Naive B cell (primary cell): ENCODE measurements at places on chromosomes 2 and 18.

DNA sequence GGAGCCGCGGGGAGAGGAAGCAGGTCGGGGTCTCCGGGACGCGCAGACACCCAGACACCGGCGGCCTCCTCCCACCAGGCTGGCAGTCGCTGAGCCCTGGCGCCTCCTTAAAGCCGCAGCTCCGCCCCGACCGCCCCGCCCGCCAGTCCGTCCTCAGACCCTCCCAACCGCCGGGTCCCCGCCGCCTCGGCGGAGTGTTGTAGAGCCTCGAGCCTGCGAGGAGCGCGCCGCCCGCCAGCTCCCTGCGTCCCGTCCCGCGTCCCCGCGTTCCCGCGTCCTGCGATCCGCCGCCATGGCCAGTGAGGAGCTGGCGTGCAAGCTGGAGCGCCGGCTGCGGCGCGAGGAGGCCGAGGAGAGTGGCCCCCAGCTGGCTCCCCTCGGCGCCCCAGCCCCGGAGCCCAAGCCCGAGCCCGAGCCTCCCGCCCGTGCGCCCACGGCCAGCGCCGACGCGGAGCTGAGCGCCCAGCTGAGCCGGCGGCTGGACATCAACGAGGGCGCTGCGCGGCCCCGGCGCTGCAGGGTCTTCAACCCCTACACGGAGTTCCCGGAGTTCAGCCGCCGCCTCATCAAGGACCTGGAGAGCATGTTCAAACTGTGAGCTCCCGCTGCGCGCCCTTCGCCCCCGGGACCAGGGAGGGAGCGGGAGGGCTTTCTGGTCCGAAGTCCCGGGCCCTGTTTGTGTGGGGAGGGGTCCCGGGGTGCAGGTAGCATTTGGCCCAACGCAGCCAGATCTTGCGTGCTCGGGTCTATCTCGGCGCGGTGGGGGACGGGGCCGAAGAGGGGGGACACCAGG lies at the start of gene EFHD1:
EFHD1 (plus strand) TSS at position 192 of the 793 bp plus-strand sequence; CDS start at position 293, 101 bp downstream.
- peak; percentile 42 for DNase-seq

GRCh38 chr2:16622399-16622968 lies 43.1 kb downstream of the CYRIA start:
- DNase-seq: no peak

DNA sequence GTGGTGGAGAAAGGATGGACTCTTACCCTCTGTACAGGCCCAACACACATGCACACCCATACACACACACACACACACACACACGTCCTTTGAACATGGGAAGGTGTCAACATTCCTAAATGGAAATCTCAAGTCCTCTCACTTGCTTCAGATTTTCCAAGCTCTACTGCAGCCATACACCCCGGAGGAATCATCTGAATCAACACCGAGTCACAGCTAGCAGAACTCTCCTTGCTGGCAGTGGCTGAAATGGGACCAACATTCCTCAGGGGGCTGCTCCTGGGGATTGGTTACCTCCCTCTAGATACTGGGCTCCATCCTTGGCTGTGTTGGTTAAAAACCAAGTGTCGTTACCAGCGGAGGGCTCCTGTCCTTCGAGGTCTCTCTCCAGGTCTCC lies 112.7 kb downstream of the BCL11A start:
- DNase-seq: no peak

DNA sequence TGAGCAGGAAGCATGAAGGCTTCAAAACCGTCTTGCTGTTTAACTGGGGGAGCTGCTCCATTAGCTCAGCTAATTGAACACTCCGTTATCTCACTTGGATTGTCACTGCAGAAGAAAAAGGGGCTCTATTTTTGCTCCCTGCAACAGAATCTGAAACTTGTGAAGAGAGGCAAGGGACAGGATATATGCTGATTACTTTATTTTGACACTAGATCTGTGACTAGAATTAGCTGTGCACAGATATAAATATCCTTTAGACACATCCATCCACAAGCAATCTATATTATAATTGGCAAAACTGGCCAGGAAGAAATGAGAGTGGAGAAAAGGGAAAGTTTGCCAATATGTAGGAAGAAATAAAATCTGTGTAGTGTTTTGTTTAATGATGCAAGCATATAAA lies 700.1 kb upstream of the CHAC2 start:
- no peak for DNase-seq

DNA sequence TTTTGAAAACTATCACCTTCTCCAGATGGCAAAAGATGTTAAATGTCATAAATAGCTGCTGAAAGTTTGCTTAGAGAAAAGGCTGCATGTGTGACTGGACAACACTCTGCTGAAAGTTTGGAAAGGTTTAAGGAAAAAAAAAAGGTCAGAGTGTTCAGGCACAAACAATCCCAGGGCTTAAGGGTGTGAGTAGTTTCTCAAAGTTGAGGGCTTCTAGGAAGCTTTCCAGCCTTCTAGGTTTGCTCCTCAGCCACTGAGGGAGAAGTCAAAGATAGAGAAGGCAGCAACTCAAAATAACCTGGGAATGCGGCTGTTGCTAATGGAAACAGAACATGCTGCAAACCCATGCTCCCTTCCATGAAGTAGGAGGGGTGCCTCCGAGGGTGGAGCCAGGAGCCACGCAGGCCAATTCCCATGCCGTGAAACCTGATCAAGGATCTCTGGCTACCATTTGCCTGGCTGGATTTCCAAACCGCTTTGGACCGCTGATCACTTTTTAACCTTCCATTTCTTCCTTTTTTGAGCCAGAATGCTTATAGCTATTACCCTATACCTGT lies 88.0 kb downstream of the TEX51 start:
- no peak for DNase-seq

DNA sequence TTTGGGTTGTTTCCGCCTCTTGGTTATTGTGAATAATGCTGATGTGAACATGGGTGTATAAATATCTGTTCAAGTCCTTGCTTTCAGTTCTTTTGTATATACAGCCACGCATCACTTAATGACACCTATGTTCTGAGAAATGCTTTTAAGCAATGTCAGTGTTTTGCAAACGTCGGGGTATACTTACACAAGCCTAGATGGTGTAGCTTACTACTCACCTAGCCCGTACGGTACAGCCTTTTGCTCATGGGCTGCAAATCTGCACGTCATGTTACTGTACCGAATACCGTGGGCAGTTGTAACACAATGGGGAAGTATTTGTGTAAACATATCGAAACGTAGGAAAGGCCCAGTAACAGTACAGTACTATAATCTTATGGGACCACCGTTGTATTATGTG lies 12.4 kb downstream of the RALB start:
- DNase-seq: no peak
